Dermis blood vessel endothelial cell (primary cell): ENCODE measurements at places on chromosomes 12 and 14. TPM values are rescaled to one million over a fixed set of nuclear protein-coding genes. Genes with fewer than 3 reads are reported as not detected.

AICDA gene
- total RNA-seq: not detected in 2 replicates

B3GNT4 gene
- 0.17 TPM in 1 of 2 replicates, not detected in the other for total RNA-seq

TMTC1 gene
- total RNA-seq: 12.9 and 19.2 TPM in 2 replicates

SLC2A14 gene
- not detected in 2 replicates for total RNA-seq
